ENCODE measurements at places on chromosomes 6 and 20. TPM values are rescaled to one million over a fixed set of nuclear protein-coding genes. Genes with fewer than 3 reads are reported as not detected.

The APCDD1L gene
- total RNA-seq: 1.4 TPM

The ADGRF1 gene
- total RNA-seq: 10.0 TPM

The DYNLT2 gene
- 0.72 TPM for total RNA-seq

The TGM3 gene
- total RNA-seq: not detected

The FITM2 gene
- 7.9 TPM for total RNA-seq

The KIAA0408 gene
- not detected for total RNA-seq

The TTPAL gene
- total RNA-seq: 59.0 TPM

The COX4I2 gene
- not detected for total RNA-seq

The C20orf144 gene
- under 0.01 TPM for total RNA-seq

The PHACTR1 gene
- not detected for total RNA-seq

The RBM24 gene
- 4.7 TPM for total RNA-seq

The AMD1 gene
- total RNA-seq: 69.7 TPM

The ZNF337 gene
- total RNA-seq: 13.7 TPM

The F13A1 gene
- total RNA-seq: not detected

The UNC5CL gene
- 0.67 TPM for total RNA-seq

The YTHDF1 gene
- 36.4 TPM for total RNA-seq
